ENCODE measurements at places on chromosomes 2 and 18. TPM values are rescaled to one million over a fixed set of nuclear protein-coding genes. Genes with fewer than 3 reads are reported as not detected.

GRCh38 chr2:150292807-150293206 lies 194.7 kb downstream of the RND3 start:
- no peak overlapping the region for H3K27ac ChIP-seq
- no peaks in the 10 kb centered on the region for H3K4me1 ChIP-seq
- no peak for DNase-seq
- H3K36me3 ChIP-seq, result no peaks in the 10 kb centered on the region

- no peak overlapping the region for H3K4me3 ChIP-seq
- H3K4me1 ChIP-seq, result peaks cover 18% of the 10 kb centered on the region
- H3K27me3 ChIP-seq, result no peaks in the 10 kb centered on the region
- no peak for DNase-seq
- H3K36me3 ChIP-seq, result no peaks in the 10 kb centered on the region
- no peak overlapping the region for H3K27ac ChIP-seq
Observed at GRCh38 chr2:111990375-111990774, 64.7 kb upstream of the TMEM87B start.

GRCh38 chr2:74548900-74549826 lies 4.6 kb downstream of the LOXL3 start:
- peak overlapping the region; percentile 65 for H3K4me3 ChIP-seq
- H3K27me3 ChIP-seq, result no peaks in the 10 kb centered on the region
- H3K36me3 ChIP-seq, result peaks cover 14% of the 10 kb centered on the region
- H3K27ac ChIP-seq, result peak overlapping the region; percentile 34
- H3K4me1 ChIP-seq, result peaks cover 49% of the 10 kb centered on the region

- no peak overlapping the region for H3K4me3 ChIP-seq
- peaks cover 49% of the 10 kb centered on the region for H3K4me1 ChIP-seq
- DNase-seq, result no peak
- H3K27ac ChIP-seq, result no peak overlapping the region
- H3K27me3 ChIP-seq, result no peaks in the 10 kb centered on the region
Observed at GRCh38 chr2:201929281-201930026, 104.2 kb upstream of the FZD7 start.

GRCh38 chr18:76975577-76976110 lies 153.3 kb downstream of the ZNF236 start:
- DNase-seq, result peak; percentile 54
- H3K36me3 ChIP-seq, result peaks cover 12% of the 10 kb centered on the region
- H3K27me3 ChIP-seq, result no peaks in the 10 kb centered on the region
- no peaks in the 10 kb centered on the region for H3K4me1 ChIP-seq
- H3K4me3 ChIP-seq, result no peak overlapping the region

DNA sequence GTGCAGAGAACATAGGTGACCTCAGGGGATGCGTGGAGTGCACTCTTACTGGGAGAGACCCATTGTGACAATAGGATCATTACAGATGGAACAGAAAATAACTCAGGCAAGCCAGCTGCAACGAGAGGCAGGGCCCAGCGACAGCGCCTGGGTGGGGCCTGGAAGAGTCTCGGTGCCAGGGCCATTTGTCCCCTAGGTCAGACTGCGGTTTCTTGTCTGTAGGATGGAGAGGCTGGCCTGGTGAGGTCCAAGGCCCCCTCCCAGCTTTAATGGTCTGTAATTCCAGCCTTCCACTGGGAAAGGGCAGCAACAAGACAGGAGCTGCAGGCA lies 208.6 kb upstream of the APCDD1 start:
- H3K27ac ChIP-seq, result no peak overlapping the region
- H3K4me3 ChIP-seq, result no peak overlapping the region
- H3K27me3 ChIP-seq, result peaks cover 2% of the 10 kb centered on the region
- no peaks in the 10 kb centered on the region for H3K36me3 ChIP-seq
- H3K4me1 ChIP-seq, result peaks cover 20% of the 10 kb centered on the region
- DNase-seq, result no peak

GRCh38 chr18:49980896-49981295 lies 167.6 kb upstream of the ACAA2 start:
- DNase-seq, result no peak
- H3K36me3 ChIP-seq, result no peaks in the 10 kb centered on the region
- H3K27ac ChIP-seq, result no peak overlapping the region
- peaks cover 50% of the 10 kb centered on the region for H3K27me3 ChIP-seq
- no peak overlapping the region for H3K4me3 ChIP-seq

Gene NPAS2
- 21.7 TPM for total RNA-seq

Gene PROKR1
- not detected for total RNA-seq

Gene MTHFD2
- total RNA-seq, result 366 TPM

Gene TLX2
- not detected for total RNA-seq

Gene CGREF1
- total RNA-seq, result 13.5 TPM

Data from chondrocyte (in vitro differentiated cells).